ENCODE measurements at places on chromosomes 2 and 18. TPM values are rescaled to one million over a fixed set of nuclear protein-coding genes. Genes with fewer than 3 reads are reported as not detected.

Gene CETN1
- total RNA-seq, result not detected

Gene BMP10
- total RNA-seq, result not detected

Gene FBLN7
- total RNA-seq, result 0.43 TPM

Gene OSR1
- total RNA-seq, result 66.7 TPM

Gene SULT1C3
- total RNA-seq, result not detected

Gene ZNF514
- total RNA-seq, result 10.7 TPM

Gene MOCOS
- total RNA-seq, result 0.21 TPM

Gene PLA2R1
- 9.3 TPM for total RNA-seq

Gene TMEM163
- not detected for total RNA-seq

Gene RUFY4
- total RNA-seq, result not detected

Gene IL18RAP
- total RNA-seq, result 0.11 TPM

Gene SIX3
- not detected for total RNA-seq

Gene CFC1
- not detected for total RNA-seq

Gene ALPI
- total RNA-seq, result not detected

Gene POU3F3
- 0.21 TPM for total RNA-seq

Gene ZNF396
- 0.21 TPM for total RNA-seq

Gene STRADB
- total RNA-seq, result 22.8 TPM

Gene GAREM1
- 8.9 TPM for total RNA-seq

Gene FLACC1
- 0.32 TPM for total RNA-seq

Gene CMPK2
- 9.4 TPM for total RNA-seq

Gene ATIC
- total RNA-seq, result 8.9 TPM

Gene KIAA2012
- 0.11 TPM for total RNA-seq

Gene ERLEC1
- total RNA-seq, result 150 TPM

Gene C2orf80
- not detected for total RNA-seq

Gene SH3BP4
- 36.7 TPM for total RNA-seq

Gene PSD4
- 11.2 TPM for total RNA-seq

Gene TCF23
- not detected for total RNA-seq

Gene LRP2
- not detected for total RNA-seq

Gene KIF5C
- total RNA-seq, result 6.2 TPM

Gene CLEC4F
- not detected for total RNA-seq

Gene LAMA3
- total RNA-seq, result 27.2 TPM

Gene MC4R
- not detected for total RNA-seq

Gene TFPI
- 85.6 TPM for total RNA-seq

Gene SLC5A7
- not detected for total RNA-seq

Gene SLC8A1
- total RNA-seq, result 5.6 TPM

Gene LIMS4
- total RNA-seq, result 21.2 TPM

Gene ST8SIA5
- 0.11 TPM for total RNA-seq

Gene DCDC2C
- total RNA-seq, result 2.4 TPM

Gene SERPINB10
- not detected for total RNA-seq

Gene CASP10
- total RNA-seq, result 7.8 TPM

Gene STPG4
- not detected for total RNA-seq

Gene FAM161A
- not detected for total RNA-seq

Gene GREB1
- 5.9 TPM for total RNA-seq

Gene INPP5D
- total RNA-seq, result 21.7 TPM

Gene RBM43
- 0.96 TPM for total RNA-seq

Gene CELF4
- not detected for total RNA-seq

Gene LYPD1
- total RNA-seq, result not detected

Gene NT5DC4
- total RNA-seq, result not detected

Gene TRMT61B
- not detected for total RNA-seq

Gene TLX2
- total RNA-seq, result not detected

All from ascending aorta (tissue), 2 donors.